ENCODE measurements at places on chromosomes 2 and 18.

DNA sequence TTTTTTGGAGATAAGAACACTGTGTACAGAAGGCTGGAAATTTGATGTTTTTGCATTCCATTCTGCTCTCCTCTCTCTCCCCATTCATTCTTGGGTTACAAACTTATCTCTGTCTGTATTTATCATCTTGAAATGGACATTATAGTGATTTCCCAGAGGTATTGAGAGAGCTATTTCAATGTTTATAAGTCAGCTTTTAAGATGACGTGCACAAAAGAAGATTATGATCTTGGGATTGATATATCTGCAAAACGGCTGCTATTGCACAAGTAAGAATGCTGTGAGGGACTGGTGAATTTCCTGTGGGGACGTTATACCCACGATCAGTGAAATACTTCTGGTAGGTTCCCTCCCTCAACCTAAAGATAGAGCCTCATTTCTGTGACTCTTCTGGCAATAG, 61.0 kb upstream of the DTNA start:
- DNase-seq, result no peak

DNA sequence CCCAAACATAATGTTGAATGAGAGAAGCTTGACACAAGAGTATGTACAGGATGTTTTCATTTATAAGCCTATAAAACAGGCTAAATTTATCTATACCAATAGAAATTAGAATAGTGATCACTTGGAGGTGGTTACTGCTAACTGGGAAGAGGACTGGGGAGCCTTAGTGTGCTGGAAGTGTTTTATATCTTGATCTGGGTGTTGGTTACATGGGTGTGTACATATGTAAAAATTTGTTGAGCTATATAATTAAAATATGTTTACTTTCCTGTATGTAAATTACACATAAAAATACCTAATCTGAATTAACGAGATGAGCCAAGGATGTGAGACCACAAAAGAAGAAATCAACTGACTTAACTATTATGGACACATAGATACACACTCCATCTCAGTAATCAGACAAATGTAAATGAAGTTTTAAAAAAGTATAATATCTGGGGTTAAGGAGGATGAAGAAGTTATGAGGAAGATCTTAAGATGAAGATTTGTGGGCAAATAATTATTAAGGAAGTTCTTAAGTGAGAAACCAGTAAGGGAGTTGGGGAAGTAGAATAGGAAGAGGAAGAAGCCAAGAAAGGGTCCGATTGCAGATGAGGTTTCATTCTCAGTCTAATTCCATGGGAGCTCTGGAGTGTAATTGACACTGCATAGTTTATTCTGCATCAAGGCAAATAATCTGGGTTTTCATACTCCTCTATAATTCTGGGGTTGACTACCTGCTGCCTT, 32.3 kb upstream of the NABP1 start:
- no peak for DNase-seq

GRCh38 chr2:53505826-53506225, 261.8 kb upstream of the CHAC2 start:
- no peak for DNase-seq

- no peak for DNase-seq
These were observed 29.5 kb downstream of the RASGRP3 start for GRCh38 chr2:33505966-33506365.

GRCh38 chr2:175019566-175020327, 14.6 kb upstream of the CHN1 start:
- no peak for DNase-seq

GRCh38 chr2:8573234-8573941, 108.5 kb upstream of the ID2 start:
- DNase-seq, result no peak

DNA sequence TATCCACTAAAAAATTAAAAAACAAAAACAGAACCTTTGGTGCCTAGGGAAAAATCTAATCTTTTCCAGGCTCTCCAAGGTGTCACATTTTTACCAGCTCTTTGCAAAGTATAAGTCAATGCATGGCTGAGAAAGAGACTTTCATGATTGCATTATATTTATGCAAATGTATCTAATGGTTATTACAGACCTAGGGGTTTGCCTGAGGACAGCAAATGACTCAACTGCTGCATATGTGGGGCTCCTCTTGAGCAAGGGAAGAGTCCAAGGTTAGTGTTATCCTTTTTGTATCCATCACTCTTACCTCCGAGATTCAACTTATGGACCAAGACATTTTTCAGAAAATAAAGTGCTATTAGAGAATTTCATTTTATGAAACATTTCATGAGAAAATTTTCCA, 33.9 kb upstream of the RMP24 start:
- no peak for DNase-seq

DNA sequence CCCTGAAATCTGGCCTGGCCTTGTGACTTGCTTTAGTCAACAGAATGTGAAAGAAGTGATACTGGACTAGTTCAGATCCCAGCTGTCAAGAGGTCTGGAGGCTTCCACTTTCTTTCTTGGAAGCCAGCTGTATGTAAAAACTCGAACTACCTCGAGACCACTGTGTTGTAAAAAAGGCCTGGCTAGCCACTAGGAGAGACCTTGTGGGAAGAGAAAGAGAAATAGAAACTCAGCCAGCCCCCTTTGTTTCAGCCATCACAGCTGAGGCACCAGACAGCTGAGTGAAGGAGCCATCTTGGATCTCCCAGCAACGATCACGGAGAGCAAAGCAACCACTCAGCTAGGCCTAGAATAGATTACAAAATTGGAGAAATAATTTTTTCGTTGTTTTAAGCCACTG, 324.9 kb upstream of the TCF4 start:
- no peak for DNase-seq

DNA sequence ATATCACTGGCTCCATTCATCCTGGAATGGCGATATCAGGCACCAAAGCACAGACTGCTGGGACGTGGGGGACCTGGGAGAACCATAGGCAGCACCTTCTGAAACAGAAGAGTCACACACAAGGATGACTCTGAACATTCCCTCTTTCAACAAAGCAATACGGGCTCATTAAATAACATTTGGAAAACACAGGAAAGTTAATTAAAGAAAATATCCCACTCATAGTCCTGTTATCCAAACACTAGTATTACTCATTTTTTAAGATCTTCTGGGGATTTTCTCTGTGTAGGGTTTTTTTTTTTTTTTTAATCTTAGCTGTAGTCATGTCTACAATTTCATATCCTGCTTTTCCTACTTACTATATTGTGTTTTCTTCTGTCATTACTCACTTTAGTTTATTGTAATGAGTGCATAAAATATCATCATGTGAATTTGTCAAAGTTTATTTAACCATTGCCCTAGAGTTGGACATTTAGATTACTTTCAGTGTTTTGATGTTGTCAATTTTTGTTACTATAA, 70.0 kb upstream of the SP3 start:
- DNase-seq, result peak; percentile 19
